HFF-Myc (cell line): ENCODE measurements at places on chromosomes 7 and 10.

DNA sequence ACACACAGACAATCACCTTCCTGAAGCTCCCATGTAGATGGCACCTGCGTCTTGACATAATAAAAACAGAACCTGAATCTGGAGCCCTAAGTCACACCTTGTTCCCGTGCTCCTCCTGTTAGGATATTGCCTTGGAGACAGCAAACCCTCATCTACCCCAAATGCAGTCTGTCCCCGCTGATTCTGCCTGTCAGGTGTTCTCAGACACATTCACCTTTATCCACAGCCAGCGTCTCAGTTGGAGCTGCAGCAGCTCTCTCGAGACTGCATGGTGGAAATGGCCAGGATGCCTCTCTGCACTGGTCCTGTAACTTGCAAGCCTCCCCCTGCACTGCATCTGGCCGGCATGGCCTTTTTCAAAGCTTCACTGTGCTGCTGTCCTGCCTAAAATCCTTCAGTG lies 218.0 kb upstream of the ZNF32 start:
- DNase-seq, result no peak

GRCh38 chr10:100006243-100006886 lies 3.4 kb downstream of the DNMBP start:
- DNase-seq, result peak; percentile 91

DNA sequence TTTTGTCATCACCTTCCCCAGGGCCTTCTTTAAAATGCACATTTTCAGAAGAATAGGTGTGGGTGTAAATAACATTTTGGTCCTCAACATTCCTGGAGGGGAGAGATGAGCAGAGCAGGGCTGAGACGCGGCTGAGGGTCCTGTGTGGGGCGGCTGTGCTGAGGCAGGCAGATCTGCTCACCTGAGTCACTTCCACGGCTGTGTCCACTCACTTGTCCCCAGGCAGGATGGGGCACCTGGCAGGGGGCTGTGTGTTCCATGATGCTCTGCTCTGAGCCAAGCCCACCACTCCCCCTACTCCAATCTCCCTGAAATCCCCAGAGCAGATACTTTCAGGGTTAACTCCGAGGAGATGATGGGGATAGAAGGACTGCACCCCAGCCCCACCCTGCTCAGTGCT lies 93.8 kb downstream of the GLRX3 start:
- no peak for DNase-seq

DNA sequence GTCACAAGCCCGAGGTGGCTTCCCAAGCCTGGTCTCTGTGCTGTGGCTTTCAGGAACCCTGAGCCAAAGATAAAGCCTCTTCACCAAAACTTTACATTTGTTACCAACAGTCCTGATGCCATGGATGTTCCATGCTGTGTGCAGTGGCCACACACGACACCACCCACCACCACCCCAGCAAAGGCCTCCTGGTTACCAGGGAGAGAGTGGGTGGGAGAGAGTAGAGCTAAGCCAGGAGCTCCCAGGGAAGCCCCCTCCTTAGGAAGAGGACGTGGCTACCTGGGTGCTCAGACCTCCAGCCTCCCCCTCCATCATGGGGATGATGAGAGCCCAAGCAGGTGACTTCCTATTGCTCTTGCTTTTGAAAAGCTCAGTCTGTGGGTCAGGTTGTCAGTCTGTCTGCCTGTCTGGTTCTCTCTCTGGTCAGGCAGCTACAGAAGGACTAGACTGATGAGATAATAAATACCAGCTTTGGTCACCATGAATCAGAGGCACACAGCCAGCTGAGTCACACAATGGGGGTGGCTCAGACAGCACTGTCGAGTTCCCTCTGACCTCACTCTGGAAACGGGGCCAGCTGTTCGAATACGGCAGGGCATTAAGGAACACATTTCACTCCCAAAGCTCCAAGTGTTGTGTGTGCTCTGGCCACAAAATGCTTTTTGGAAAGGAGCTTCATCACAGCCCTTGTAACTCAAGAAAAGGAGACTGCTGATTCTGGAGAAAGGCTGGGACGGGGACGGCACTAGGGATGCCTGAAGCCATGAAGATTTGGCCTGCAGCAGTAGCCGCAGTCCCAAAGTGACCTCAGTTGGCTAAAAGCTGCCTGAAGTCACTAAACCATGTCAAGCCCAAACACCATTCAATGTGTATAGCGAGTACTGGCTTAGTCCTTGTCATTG lies 166.0 kb downstream of the FANK1 start:
- peak; percentile 95 for DNase-seq

- no peak for DNase-seq
Measured at GRCh38 chr10:5896208-5897052, 6.4 kb downstream of the FBH1 start.

- no peak for DNase-seq
Measured at GRCh38 chr10:79936625-79937615, 12.0 kb downstream of the SFTPD start.

DNA sequence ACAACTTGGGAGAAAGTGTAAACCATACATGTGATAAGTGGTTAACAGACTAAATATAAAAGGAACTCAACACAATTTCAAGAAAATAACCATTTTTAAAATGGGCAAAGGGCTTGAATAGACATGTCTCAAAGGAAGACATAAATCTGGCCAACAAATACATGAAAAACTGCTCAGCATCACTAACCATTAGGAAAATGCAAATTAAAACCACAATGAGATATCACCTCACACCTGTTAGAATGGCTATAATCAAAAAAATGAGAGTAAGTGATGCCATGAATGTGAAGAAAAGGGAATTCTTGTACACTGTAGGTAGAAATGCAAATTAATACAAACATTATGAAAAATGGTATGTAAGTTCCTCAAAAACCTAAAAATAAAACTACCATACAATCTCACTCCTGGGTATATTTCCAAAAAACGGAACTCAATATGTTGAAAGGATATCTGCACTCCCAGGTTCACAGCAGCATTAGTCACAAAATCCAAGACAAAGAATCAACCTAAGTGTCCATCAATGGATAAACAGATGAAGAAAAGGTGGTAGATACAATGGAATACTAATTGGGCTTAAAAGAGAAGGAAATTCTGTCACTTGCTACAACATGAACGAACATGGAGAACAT lies 5.6 kb downstream of the SNX13 start:
- no peak for DNase-seq

- no peak for DNase-seq
Measured at GRCh38 chr7:122619664-122620063, 79.3 kb downstream of the RNF133 start.

DNA sequence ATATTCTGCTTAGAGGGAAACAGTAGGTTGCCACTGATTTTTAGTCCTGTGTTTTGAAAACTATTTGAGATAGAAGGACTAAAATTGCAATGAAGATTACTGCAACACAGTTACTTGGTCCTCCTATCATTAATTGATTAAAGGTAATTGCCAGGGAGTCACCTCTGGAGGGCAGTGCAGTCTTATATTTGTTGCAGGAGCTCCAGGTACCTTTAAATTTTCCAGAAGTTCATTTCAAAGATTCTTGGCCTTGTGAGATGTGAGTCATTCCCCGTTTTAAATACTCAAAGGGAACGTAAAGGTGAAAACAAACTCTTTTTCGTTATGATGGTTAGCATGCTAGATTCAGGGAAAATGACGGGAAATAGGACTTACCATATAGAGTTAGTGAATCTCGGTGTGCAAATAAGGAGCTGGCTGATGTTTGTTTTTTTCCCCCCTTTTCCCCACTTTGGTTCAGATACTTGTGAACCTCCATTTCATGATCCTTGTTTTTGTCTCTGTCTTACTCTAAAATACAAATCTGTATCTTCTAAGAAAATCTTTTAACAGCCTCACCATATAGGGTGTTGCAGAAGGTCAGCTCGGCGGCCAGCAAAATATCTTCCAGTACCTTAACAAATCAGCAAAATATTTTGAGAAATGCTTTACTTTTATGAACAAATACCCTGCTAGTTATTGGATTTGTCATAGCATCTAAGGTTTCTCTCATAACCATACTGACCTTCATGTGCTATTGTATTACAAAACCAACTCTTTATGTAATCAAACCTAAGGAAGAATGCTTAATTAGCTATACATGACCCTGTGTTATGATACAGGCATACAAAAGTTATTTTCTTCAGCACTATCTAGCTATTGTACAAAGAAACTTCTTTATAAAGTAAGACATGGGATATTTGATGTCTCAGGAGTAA lies 143.0 kb upstream of the HDAC9 start:
- peak; percentile 46 for DNase-seq

- DNase-seq, result no peak
Measured at GRCh38 chr10:116743266-116744064, 1.1 kb upstream of the HSPA12A start.

GRCh38 chr7:44599222-44599621 lies 7.2 kb upstream of the OGDH start:
- no peak for DNase-seq

- DNase-seq, result no peak
Measured at GRCh38 chr10:128092454-128092853, 33.8 kb downstream of the MKI67 start.

DNA sequence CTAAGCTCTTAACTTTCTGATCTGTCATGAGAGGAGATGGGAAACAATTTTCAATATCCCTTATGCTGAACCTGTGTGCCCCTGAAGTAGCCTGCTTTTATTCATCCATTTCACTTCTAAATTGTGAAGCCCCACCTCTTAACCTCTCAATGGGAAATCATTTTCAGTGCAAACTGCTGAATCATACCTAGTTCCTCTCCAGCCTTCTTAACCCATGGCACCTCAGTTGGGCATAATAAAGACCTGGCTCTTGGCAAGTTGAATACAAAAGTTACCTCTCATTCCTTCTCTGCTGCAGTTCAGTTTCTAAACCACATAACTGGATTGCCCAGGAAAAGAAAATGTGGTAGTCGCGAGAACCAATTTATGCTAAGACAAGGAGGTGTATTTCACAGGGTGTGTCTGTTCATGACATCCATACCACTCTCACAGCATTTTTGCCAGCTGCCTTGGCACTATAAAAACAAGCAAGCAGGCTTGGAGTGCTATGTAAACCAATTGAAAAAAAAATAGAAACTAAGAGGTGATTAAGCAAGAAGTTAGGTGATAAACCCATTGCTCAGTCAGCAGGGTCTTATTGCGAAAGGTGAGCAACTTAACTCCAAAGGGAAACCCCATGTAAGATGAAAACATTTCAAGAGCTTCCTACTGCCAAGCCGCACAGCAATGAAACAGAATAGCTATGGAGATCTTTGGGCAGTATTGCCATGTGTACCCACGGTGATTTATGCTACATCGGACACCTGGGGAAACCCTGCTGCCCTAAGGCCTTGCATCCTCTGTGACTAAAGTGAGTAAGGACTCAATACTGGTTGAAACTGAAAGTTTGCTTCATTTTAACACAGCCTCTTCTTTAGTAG lies 57.0 kb upstream of the DKK1 start:
- no peak for DNase-seq

- DNase-seq, result no peak
Measured at GRCh38 chr7:130732980-130733930, 752 bp downstream of the KLF14 start.

DNA sequence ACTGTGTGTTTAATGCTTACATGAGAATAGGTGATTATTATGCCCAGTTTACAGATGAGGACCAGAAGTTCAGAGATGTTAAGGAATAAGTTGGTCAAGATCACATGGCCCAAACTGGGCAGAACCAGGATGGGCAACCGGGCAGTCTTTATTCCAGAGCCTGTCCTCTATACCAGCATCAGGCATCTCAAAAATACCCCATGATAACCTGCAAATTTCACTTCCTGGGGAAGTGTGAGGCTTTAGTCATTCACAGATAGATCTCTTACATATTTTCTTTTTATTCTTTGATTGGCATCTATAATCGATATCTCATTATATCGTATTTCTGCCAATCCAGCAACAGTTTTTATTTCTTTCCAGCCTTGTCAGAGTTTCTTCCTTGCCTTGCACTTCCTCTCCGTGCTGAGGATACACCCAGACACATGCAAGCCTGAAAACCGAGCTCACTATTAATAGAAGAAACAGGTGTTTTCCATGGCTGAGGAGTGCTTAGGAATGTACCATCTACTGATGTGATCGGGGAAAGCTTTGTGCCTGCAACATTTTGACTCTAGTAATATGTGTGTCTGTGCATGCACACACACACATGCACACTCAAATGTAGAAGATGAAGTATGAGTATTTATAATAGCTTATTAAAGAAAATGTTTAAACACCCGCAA lies 82.4 kb downstream of the CREM start:
- no peak for DNase-seq

DNA sequence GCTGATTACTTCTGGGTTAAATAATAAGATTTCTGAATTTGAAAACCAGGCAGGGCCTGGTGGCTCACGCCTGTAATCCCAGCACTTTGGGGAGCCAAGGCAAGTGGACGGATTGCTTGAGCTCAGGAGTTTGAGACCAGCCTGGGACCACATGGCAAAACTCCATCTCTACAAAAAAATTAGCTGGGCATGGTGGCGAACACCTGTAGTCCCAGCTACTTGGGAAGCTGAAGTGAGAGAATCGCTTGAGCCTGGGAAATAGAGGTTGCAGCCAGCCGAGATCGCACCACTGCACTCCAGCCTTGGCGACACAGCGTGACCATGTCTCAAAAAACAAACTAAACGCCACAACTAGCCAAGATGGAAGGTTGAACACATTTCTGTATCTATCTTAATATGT lies 3.5 kb downstream of the CYCS start:
- no peak for DNase-seq

- DNase-seq, result no peak
Measured at GRCh38 chr10:34792881-34793280, 22.2 kb downstream of the PARD3 start.

DNA sequence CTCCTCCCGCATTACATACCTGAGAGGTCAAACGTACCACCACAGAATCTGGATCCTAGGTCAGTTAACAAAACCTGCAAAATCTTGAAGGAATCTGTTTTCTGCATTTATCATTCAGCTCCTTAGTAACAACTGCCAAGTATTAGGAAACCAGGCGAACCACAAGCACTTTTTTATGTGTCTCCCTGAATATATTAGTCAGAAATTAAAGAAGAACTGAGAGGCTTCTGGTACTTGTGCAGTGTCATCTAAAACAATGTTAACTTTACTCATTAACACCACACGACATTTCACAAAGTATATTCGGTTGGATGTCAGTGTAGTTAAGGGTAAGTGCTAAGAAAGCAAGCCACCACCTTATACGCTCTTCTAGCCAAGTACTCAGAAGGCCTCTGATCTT lies 2.5 kb downstream of the CCDC6 start:
- no peak for DNase-seq

DNA sequence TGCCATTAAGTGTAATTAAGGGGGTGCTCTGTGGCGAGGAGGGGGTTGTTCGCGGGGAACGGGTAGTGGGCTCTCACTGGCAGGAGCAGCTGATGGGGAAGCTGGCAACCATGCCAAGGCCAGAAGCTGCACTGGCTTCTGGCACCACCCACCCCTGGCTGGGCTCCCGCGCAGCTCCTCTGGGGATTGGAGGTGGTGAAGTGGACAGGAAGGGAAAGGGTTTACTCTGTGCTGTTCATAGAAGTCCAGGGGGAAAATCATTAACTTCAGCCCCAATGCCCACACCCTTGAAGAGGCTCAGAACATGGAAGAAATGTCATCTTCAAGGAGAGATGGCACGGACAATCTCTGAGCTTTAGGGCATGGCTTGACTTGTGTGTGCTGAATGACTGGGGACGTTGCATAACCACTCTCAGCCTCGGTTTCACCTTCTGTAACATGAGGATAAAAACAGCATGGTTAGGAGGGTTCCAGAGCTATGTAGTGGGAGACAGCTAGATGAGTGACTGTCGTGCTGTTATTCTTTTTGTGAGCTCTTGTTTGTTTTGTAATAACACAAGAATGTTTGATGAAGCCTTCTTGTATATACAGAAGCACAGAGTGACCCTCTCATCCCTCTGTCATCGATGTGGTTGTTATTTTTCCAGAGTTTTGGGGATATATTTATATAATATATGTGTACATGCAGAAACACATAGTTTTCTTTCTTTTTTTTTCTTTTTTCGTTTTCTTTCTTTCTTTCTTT lies 29.9 kb downstream of the KAZALD1 start:
- no peak for DNase-seq
